Epithelial cell of alveolus of lung (primary cell): ENCODE measurements at places on chromosomes 2 and 18. TPM values are rescaled to one million over a fixed set of nuclear protein-coding genes. Genes with fewer than 3 reads are reported as not detected.

Gene SCN1A
- not detected in 2 replicates for total RNA-seq

Gene CYP1B1
- 112 and 177 TPM in 2 replicates for total RNA-seq

Gene PSMD14
- total RNA-seq, result 40.3 and 99.2 TPM in 2 replicates

Gene UGT1A4
- total RNA-seq, result not detected in 2 replicates

Gene ACVR1C
- total RNA-seq, result under 0.01 and 2.2 TPM in 2 replicates

Gene UNC50
- total RNA-seq, result 32.7 and 48.2 TPM in 2 replicates

Gene ERFE
- 2.4 and 9.1 TPM in 2 replicates for total RNA-seq

Gene HOXD3
- total RNA-seq, result not detected in 2 replicates

Gene FOXI3
- not detected in 2 replicates for total RNA-seq

Gene RFTN2
- 4.5 and 11.9 TPM in 2 replicates for total RNA-seq

Gene IL36B
- not detected in 2 replicates for total RNA-seq

Gene SERPINB2
- total RNA-seq, result 1.4 and 19.1 TPM in 2 replicates

Gene FRZB
- total RNA-seq, result 0.52 and 0.64 TPM in 2 replicates

Gene AGXT
- total RNA-seq, result not detected in 2 replicates

Gene DLGAP1
- under 0.01 and 0.64 TPM in 2 replicates for total RNA-seq

Gene COX5B
- 422 and 440 TPM in 2 replicates for total RNA-seq

Gene C2orf78
- total RNA-seq, result not detected in 2 replicates

Gene SNTG2
- total RNA-seq, result not detected in 2 replicates

Gene ZDBF2
- total RNA-seq, result 5.7 and 7.3 TPM in 2 replicates

Gene RNF152
- total RNA-seq, result 10.0 and 11.6 TPM in 2 replicates

Gene MYCN
- total RNA-seq, result 0.32 TPM in 1 of 2 replicates, not detected in the other

Gene STPG4
- 1.0 TPM in 1 of 2 replicates, not detected in the other for total RNA-seq

Gene AQP12A
- not detected in 2 replicates for total RNA-seq

Gene DNAJC5G
- total RNA-seq, result not detected in 2 replicates

Gene CLEC4F
- total RNA-seq, result not detected in 2 replicates

Gene ARL6IP6
- 22.6 and 35.8 TPM in 2 replicates for total RNA-seq

Gene CCDC68
- 20.2 and 36.8 TPM in 2 replicates for total RNA-seq

Gene FAM228A
- total RNA-seq, result 0.08 and 0.39 TPM in 2 replicates

Gene SF3B6
- total RNA-seq, result 169 TPM in 2 replicates

Gene IL37
- total RNA-seq, result not detected in 2 replicates

Gene OBSL1
- 27.0 and 93.4 TPM in 2 replicates for total RNA-seq

Gene COL4A3
- total RNA-seq, result 0.13 and 0.48 TPM in 2 replicates

Gene KCNS3
- total RNA-seq, result 1.4 and 12.4 TPM in 2 replicates

Gene CCDC93
- total RNA-seq, result 6.5 and 7.5 TPM in 2 replicates

Gene ANTXR1
- 35.7 and 98.2 TPM in 2 replicates for total RNA-seq

Gene UCN
- total RNA-seq, result 1.0 and 11.3 TPM in 2 replicates

Gene PFN4
- 0.39 TPM in 1 of 2 replicates, not detected in the other for total RNA-seq

Gene WDR12
- 6.4 and 18.4 TPM in 2 replicates for total RNA-seq

Gene POMC
- total RNA-seq, result 0.24 and 5.6 TPM in 2 replicates

Gene NFU1
- total RNA-seq, result 31.5 and 42.0 TPM in 2 replicates

Gene COLEC12
- total RNA-seq, result 4.0 and 8.8 TPM in 2 replicates

Gene CD28
- total RNA-seq, result not detected in 2 replicates

Gene IL36A
- not detected in 2 replicates for total RNA-seq

Gene RPIA
- total RNA-seq, result 3.0 and 5.2 TPM in 2 replicates

Gene DLX2
- not detected in 2 replicates for total RNA-seq

Gene ITGA4
- total RNA-seq, result 7.3 and 58.6 TPM in 2 replicates

Gene RBM44
- total RNA-seq, result 0.08 TPM in 1 of 2 replicates, not detected in the other

Gene NTSR2
- not detected in 2 replicates for total RNA-seq
